WTC11 (cell line): ENCODE measurements at places on chromosomes 1 and 21.

DNA sequence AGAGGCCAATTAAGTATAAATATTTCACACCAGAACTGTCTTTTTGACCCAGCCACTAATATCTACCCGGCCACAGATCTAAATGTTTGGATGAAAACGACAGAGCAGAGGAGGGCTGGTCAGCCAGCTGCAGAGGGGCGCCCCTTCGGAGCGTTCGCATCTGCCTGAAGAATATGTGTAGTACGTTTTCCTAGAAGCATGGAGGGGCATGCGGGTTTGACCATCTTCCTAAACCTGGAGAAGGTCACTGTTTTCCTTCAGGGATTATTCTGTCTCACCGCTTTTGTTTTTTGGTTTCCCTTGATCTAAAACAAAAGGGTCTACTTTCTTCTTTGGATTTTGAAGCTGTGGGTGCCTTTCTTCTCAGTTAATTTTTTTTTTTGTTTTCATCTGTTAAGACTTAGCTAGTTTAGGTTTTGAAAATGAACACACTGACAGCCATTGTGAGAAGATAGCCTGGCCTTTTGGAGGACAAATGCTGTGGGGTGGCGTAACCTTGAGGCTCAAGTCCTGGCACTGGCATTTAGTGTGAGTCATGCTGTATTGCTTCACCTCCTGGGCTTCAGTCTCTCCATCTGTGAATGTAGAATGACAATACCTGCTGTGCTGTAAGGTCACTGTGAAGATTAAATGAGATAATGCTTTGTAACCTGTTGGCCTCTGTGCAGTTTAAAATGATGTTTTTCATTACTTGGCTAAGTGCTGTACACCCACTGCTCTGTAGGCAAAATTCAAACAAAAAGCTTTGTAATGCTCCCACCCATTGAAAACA is 74.1 kb upstream of the IRF2BP2 start:
- DNase-seq: no peak

DNA sequence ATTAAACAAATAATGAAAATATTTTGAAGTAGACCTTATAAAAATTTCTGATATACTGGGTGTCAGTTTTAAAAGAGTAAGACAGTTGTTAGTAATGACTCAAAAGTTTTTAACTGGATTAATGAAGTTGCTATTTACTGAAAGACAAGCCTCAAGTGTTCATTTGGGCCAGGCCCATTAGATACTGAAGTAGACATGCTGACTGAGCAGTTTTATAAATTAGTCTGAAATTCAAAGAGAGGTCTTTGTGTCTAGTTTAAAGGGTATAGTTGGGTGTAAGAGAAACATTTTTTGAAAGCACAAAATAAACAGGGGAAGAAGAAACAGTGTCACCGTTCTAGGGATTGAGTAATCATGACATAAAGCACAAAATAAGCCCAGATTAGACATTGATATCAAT is 1577.2 kb downstream of the AMY1C start:
- no peak for DNase-seq

- DNase-seq: no peak
These were observed 23.4 kb upstream of the TDRD10 start for GRCh38 chr1:154478639-154479038.

GRCh38 chr21:44013380-44014088 is 1.4 kb downstream of the TRAPPC10 start:
- DNase-seq: no peak

DNA sequence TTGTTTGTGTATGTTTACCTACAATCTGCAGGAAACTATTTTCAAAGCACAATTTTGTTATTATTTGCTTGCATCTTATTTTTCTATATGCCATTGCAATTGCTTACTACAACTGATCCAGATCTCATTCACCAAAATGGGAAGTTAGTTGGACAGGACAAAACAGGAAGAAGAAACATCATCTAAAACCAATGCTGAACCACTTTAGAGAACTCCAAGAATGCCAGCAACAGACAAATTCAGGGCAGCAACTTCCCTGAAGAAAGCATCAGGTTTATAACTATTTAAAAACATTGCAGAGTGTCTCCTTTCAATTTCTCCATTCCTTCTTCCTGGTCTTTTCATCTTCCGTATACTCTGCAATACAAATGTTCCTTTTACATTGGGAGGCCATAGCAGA is 82.4 kb upstream of the SMYD2 start:
- DNase-seq: no peak

DNA sequence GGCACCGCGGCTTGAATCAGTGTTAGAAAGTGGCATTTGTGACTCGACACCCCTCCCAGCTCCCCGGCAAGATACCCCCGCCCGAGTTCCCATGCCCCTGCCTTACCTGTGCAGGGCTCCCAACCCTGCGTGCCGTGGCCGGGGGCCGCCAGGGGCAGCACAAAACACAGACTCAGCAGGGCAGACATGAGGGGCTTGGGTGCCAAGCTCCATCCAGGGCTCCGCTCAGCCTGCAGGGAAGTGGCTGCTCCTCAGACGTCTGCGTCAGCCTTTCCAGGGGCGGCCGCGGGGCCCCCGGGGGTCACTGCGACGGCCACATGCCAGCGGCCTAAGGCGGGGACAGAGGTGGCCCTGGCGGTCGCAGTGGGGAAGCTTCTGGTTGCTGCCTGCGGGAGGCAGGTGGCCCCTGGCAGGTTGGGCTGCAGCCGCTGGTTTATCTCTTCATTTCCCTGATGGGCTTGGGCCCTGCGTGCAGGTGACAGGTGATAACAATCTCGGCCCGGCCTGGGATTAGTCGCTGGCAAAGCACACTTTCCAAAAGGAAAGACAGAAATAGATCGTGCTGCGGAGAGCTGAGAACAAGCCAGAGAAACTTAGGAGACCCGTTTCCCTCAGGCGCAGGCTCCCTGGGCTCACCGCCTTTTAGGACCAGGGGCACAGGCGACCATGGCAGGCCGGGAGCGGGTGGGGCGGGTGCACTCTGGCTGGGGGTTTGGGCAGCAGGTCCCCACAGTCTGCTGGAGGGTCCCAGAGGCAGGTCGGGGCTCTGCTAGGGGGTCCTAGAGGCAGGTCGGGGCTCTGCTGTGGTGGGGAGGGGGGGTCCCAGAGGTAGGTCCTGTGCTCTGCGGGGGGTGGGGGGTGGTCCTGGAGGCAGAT is at the start of gene TSPEAR:
Gene TSPEAR (minus strand): TSS at position 246 of the 876 bp plus-strand sequence. CDS start 58 bp downstream, at position 188.
- no peak for DNase-seq

GRCh38 chr1:93446837-93447451 is 974 bp upstream of the FNBP1L start:
- no peak for DNase-seq
